ENCODE measurements at places on chromosomes 5 and 9.

- no peak for DNase-seq
These were observed 51.8 kb downstream of the NDST1 start for GRCh38 chr5:150559701-150560100.

GRCh38 chr5:133821311-133821741, 147.1 kb downstream of the C5orf15 start:
- no peak for DNase-seq

- no peak for DNase-seq
These were observed 8.0 kb upstream of the TLR4 start for GRCh38 chr9:117696154-117696553.

- no peak for DNase-seq
These were observed 6.1 kb upstream of the FSD1L start for GRCh38 chr9:105441616-105442160.

DNA sequence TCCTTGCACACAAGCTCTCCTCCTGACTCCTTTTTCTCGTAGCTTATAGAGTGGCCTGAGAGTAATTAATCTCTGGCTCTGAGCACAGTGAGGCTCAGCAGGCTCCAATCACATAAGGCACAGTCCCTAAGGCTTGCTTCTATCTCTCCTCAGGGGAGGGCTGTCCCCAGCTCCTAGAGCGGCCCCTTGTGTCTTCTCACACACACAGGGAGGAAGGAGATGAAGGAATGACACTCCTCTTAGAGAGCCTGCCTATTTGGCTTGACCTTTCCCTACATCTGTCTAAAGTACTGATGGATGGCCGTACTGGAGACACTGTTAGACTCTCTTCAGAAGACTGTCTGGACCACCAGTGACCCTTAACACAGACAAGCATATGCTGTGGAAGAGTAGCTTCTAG, 12.9 kb downstream of the TAS2R1 start:
- no peak for DNase-seq

- DNase-seq: no peak
These were observed 22.2 kb upstream of the CXCL14 start for GRCh38 chr5:135600971-135601381.

- no peak for DNase-seq
These were observed 251.4 kb upstream of the IL12B start for GRCh38 chr5:159581502-159582249.
